Adipocyte (in vitro differentiated cells): ENCODE measurements at places on chromosomes 3 and 15.

DNA sequence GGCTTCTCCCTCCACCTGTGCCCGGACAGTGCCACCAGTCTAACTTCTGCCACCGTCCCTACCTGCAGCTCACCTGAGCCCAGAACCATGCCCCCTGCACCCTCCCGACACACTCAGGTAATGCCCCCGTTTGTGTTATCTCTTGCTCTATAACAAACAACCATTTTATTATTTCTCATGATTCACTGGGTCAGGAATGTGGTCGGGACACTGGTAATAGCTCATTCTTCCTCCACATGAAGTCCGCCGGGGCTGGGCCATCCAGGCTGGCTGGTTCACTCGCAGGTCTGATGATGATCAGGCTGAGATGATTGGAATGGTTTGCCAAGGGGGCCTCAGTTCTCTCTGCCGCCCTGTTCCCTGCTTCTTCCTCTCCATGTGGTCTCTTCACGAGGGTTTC lies 20.3 kb upstream of the NR2E3 start:
- DNase-seq, result no peak

- no peak for DNase-seq
These were observed 29.3 kb downstream of the PPP2R3A start for GRCh38 chr3:135994708-135995337.

DNA sequence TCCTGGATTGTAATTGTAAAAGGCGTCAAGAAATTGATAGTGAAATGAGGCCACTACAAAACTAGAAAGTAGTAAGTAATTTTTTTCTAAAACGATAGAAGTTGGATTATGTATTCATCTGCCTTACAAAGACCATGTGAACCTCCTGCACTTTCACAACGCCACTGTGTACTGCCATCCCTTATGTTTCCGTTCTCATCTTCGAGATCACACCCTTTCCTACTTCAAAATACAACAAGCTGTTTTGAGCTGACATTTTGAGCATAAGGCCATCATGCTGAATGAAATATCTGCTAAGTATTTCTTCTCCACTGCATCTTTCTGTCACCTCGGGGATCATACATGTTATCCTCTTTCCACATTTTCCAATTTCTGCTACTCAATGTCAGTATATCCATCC lies 885.5 kb downstream of the ROBO1 start:
- no peak for DNase-seq

GRCh38 chr15:28993051-28993719 lies 107.4 kb downstream of the APBA2 start:
- no peak for DNase-seq

- DNase-seq, result no peak
These were observed 25.3 kb downstream of the PRR20G start for GRCh38 chr3:127262533-127262932.

GRCh38 chr3:187406927-187407326 lies 38.7 kb downstream of the RTP4 start:
- DNase-seq, result no peak

DNA sequence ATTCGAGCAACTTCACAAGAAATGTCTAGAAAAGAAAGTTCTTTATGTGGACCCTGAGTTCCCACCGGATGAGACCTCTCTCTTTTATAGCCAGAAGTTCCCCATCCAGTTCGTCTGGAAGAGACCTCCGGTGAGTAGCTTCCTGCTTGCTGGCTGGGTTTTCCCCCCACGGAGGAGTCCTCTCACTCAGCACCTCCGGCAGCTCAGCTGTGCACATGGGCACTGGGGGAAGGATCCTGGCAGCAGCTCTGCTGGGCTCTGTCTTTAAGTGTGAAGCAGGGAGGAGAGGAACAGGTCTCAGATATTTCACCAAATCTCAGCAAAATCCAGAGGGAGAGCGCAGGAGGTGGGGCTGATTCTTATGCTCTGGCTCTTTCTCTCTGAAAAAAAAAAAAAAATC lies 684 bp downstream of the CAPN3 start:
- DNase-seq, result no peak

DNA sequence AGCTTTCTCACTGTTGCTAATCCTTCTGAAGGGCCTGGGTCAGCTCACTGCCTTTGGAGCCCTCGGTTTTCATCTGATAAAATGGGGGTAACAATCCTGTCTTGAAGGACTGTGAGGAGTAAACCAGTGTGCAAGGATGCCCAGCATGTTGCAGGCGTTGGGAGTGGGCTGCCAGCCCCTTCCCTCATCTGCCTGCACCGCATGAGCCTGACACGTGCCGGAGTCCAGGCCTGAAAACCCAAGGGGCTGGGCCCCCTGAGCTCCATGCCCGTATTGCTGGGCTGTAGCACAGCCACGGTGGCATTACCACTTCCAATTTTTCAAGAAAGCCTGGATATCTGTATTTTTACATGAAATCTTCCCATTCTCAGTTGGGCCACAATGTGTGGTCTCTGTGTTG lies 98.1 kb downstream of the DNAJB8 start:
- DNase-seq, result no peak

- no peak for DNase-seq
These were observed 61.2 kb upstream of the DNAJC19 start for GRCh38 chr3:181050738-181051137.

- DNase-seq, result peak; percentile 68
These were observed 1.2 kb downstream of the CLSTN2 start for GRCh38 chr3:139935866-139936817.

DNA sequence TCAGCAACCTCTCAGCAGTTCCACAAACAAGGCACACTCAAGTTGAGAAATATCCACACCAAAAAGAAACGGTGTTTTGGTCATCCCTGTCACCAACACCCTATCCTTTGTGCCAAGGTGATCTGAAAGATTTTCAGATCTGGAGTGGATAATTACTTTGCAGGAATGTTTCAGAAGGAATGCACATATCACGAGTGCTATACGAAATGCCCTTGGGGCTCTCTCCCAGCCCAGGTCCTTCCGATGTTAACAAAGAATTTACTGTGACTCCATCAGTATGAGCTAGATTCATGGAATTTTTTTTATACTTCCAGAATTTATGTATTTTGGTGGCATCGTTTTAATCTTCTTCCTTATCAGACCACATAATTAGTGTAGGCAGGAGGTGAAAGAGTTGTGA lies 105.0 kb downstream of the GRM7 start:
- DNase-seq, result no peak

DNA sequence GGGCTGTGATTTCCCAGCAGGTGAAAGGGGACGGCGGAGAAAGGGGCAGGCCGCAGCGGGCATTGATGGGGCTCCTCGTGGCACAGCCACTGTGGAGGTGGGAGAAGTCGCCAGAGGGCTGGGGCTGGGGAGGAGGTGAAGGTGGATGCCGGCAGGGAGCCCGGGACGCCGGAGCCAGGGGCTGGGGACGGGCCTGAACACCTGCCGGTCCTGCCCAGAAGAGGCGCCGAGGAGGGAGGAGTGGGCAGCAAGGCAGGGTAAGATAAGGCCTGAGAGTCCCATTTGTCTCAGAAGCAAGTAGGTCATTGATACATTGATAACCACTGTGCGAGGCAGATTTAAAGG lies 571 bp upstream of the RARRES1 start:
- DNase-seq, result no peak

DNA sequence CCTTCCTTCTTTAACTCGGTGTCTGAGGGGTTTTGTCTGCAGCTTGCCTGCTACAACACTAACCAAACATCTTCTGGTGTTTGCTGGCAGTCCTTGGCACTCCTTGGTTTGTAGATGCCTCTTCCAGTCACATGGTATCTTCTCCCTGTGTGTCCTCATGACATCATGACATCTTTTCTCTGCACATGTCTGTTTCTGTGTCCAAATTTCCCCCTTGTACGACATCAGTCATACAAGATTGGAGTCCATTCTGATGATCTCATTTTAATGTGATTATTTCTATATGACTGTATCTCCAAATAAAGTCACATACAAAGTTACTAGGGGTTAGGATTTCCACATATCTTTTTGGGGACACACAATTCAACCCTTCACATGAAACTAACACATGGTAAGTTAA lies 152.3 kb upstream of the LRRN1 start:
- no peak for DNase-seq

GRCh38 chr3:24506966-24507775 lies 12.5 kb upstream of the THRB start:
- DNase-seq, result peak; percentile 86

DNA sequence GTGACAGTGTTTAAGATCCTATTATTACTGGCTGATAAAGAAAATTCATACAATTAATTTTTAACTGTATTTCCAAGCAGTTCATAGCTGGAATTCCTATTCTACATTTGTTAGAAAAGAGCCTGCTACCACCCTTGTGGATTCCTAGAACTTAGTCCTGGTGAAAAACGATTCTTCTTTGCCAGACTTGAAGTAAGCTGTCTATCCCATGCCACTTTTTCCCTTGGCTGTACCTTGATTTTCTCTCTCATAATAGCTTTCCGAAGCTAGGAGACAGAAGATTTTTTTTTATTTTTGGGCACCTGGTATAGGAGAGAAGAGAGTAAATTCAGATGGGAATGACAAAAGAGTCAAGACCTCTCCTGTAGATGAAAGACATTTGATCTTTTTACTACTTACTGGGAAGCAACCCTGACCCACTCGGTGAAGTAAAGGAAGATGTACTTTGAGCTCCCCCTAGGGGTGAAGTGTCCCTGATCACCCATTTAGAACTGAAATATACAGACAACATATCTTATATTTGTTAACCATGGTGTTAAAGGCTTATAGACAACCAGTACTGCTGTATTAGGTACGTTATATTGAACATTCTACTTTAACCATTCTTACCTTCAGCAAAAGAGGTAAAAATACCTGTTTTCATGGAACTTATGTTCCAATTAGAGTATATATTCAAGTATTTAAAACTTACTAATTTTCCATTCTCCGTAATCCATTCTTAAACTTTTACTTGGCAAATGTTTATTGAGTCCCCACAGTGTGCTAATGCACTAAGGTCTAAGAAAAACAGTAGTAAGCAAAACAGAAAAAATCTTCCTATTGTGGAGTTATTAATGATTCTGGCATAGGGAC lies 36.2 kb upstream of the C3orf38 start:
- peak; percentile 89 for DNase-seq

DNA sequence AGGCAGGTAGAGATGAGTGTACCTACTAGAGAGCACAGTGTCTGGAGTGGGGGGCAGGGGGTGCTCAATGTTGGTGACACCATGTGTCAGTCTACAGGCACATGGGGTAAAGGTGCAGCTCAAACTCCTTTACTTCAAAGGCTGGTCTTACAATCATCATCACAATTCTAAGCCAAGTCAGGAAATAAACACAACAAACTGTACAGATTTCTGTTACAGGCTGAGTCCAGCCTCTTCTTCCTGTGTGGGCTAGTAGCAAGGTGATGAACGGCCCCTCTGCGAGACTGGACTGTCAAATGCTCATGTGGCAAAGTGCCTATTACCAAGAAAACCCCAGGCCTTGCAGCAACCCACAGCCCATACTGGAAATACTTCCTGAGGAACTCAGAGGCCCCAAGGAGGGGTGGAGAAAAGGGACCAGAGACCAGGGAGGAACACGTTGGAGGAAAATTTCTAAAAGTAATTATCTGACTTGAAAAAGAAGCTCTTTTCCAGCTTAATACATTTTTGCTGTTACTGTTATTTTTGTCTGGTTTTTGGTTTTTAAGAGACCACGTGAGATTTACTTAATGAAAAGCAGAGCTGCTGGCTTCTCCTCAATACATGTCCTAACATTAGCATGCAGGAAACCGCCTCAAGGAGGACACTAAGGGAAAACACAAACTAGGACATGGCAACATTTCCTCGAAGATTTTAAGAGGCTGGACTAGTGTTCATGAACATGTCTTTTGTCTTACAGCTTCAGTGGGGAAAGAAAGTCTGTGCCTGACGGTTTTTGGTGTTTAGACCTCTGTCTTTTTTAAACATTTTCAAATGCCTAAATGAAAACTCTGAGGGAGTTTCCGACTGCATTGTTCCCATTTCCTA lies 29.5 kb downstream of the TBC1D2B start:
- peak; percentile 90 for DNase-seq

GRCh38 chr15:70426096-70426821 lies 328.5 kb upstream of the TLE3 start:
- peak; percentile 4 for DNase-seq

- DNase-seq, result peak; percentile 10
These were observed 65.9 kb downstream of the POLR2M start for GRCh38 chr15:57772223-57772957.

GRCh38 chr3:151931171-151931570 lies 57.7 kb downstream of the SUCNR1 start:
- peak; percentile 43 for DNase-seq

- DNase-seq, result no peak
These were observed 53.3 kb upstream of the ARHGEF3 start for GRCh38 chr3:56854856-56855611.

- DNase-seq, result no peak
These were observed 225.1 kb downstream of the UACA start for GRCh38 chr15:70538278-70538677.

DNA sequence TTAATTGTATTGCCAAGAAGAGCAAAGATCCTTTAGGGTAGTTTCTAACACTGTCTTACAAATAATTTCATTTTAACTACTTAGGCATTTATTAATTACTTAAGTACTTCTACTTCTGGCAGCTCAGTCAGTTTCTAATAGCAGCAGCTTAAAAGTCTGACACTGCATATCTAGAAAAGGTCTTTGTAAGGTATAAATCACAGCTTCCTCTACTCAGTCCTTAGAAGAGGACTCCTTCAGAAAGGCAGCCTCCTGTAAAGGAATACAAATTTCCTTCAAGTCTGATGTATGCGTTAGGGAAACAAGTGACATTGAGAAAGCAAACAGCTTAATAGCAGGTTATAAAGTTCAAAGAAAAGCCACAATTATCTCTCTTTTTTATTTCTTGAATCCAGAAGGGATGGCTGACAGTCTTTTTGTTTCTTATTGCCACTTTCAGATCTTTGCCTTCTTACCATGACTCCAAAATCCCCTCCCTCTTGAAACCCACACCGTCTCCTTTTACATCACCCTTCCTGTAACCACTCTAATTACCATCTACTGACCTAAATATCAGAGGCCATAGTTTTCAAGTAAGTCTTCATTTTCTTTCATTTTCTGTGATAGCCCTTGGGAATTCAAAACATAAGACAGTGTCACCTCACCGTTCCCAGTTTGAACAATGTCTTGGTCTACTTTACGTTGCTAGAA lies 109.5 kb downstream of the CGGBP1 start:
- DNase-seq, result no peak

GRCh38 chr3:88828466-88828865 lies 279.0 kb upstream of the EPHA3 start:
- DNase-seq, result no peak

DNA sequence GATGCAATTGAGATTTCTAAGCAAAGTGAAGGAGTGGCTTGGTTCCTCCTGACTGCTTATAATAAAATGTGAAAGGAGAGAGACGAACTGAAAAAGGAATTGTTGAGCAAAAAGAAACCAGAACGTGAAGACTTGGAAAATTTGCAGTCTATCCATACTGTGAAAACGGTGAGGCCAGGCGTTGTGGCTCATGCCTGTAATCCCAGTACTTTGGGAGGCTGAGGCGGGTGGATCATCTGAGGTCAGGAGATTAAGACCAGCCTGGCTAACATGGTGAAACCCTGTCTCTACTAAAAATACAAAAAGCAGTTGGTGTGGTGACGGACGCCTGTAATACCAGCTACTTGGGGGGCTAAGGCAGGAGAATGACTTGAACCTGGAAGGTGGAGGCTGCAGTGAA lies 56.7 kb upstream of the TSPAN3 start:
- DNase-seq, result no peak

GRCh38 chr15:75368689-75369239 lies 357 bp upstream of the MAN2C1 start:
- peak; percentile 44 for DNase-seq
